ENCODE measurements at places on chromosomes 2 and 18. TPM values are rescaled to one million over a fixed set of nuclear protein-coding genes. Genes with fewer than 3 reads are reported as not detected.

GRCh38 chr18:77133835-77134496, 1.4 kb upstream of the MBP start:
- DNase-seq: no peak

LHCGR gene
- not detected for total RNA-seq

LRP1B gene
- 0.03 TPM for total RNA-seq

EML6 gene
- total RNA-seq: 1.8 TPM

DNA sequence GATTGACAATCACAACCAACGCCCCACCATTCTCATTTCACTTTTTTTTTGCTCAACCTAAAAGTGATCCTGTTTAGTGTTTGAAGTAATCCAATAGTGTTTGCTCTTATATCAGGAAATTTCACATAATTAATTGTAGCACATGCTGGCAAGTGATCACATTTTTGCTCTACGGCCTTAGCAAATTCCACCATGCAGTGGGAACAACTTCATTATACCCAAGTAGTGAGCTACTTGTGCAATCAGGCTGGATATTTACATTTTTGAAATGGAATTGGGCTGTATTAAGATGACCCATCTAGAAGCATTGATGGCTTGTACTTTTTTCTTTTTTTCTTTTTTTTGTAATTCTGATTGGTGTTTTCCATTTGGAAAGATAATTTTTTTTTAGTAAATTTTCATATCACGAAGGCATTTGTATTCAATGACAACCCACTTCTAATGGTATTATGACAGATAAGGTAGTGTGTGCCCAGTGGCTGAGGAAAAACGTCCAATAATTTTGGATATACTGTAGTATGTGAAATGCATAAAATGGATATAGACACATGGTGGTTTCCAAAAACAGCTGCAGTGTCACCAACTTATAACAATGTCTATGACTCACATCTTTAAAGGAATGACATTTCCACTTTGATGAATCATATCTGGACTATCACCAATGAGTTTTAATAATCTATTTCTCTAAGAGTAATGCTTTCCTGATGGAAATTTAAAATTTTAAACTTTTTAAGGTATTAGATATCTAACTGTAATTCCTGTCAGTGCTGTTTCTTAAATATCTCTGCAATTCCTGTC, 130.6 kb downstream of the COL6A3 start:
- peak; percentile 32 for DNase-seq

SERPINB4 gene
- total RNA-seq: not detected

DSG4 gene
- total RNA-seq: not detected

GRCh38 chr18:14945984-14946383, 198.0 kb downstream of the ANKRD30B start:
- no peak for DNase-seq

DNA sequence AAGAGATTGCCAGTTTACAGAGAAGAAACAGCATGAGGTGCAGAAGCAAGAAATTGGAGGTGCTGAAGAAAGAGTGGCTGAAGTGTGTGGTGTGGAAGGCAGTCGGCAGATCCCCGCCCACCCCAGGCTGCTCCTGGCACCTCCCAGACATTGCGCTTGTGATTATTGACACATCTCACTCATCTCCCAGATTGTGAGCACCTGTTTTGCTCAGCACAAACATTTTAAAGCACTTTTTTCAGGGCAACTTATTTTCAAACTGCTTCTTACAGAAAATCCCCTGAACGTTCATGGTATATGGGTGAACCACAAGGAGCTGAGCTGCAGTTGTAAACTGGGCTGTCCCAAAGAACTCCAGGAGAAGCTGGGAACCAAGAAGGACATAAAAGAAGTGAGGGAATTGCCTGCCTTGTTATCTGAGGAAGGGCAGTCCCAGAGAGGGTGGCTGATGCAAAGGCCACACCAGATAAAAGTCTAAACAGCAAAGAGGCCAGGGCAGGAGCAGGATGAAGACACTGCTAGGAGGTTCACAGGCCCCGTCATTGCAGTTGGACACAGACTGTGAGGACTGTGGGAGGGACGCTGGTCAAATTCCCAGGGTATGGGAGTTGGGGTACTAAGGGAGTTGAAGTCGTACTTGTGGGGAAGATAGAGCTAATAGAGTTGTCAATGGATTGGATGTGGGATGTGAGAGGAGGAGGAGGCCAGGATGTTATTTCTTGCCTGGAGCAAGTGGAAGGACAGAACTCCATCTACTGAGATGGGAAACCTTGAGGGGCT, 65.1 kb downstream of the INPP4A start:
- DNase-seq: no peak

ONECUT2 gene
- 0.03 TPM for total RNA-seq

DNA sequence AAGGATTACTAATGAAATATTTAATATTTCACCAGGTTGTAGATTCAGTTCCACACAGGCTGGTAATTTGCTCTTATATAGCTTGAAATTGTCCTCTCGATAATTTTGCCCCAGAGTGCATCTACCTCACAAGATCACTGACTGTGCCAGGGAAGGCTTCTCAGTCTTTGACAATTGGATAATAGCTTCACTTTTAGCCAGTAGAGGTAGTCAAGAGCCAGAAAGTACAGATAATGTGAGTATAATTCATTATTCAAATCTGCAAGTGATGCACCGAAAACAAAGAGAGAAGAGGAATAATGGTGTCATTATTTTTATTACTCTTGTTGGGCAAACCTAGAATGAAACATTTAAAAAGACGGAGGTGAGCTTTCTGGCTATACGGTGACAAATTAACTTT, 292.8 kb downstream of the EN1 start:
- no peak for DNase-seq

DNA sequence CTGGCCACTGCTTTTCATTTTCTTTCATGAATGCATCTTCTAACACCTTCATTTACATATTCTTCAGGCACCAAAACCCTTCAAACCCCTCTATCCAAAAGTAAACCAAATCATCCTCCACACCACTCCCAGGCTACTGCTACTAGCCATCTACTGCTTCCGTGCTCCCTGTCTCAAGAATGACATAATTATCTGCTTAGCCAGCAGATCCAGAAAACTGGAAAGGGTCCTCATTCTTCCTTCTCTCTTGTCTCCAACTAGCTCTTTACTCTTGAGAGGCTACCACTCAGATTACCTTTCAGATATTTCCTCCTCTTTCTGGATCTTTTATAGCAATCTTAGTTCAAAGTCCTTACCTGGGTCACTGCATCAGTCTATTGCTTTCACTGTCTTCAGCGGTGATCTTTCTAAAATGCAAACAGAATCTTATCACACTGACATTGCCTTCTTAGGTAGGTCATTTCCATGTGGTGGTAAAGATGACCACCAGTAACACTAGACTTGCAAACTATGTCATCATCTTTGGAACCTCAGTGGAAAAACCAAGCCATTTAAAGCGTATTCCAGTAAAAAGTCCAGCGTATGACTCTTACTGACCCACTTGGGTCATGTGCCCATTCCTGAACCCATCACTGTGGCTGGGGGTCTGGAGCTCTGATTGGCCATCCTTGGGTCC, 15.8 kb upstream of the NEDD4L start:
- no peak for DNase-seq

FIGN gene
- total RNA-seq: 0.43 TPM

DNA sequence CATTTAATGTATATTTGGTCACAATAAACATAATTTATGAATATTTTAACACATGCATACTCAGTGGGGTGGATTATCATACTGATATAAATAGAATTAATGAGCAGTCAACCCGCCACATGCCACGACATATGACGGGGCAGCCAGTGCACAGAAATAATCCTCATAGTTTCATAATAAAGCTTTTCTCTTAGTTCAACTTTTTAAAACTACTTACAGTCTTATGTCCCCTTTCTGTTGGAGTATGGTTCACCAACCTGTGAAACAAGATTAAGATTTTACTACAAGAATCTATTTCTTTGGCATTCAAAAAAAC, 75.6 kb upstream of the ETAA1 start:
- no peak for DNase-seq

DNA sequence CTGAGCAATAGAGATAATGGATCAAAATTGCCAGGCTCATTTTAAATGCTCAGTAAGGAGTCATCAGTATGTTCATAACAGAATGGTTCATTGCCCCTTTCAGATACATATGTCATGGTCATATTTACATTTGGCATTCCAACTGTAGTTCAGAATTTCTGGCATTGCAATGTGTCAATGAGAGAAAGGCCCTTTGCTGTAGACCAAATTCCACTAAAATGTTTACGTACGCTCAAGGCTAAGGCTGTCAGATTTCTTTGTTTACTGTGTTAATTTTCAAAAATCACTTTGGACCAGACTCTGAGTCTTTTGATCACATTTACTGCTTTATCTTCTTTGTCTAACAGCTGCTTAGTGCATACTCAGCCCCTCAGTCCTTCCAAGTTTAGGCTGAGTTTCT, 213.5 kb downstream of the PIK3C3 start:
- DNase-seq: no peak

GRCh38 chr2:108787216-108787541, 608 bp downstream of the CCDC138 start:
- DNase-seq: no peak

ERFE gene
- 13.1 TPM for total RNA-seq

- DNase-seq: no peak
These were observed 30.9 kb downstream of the TMEM182 start for GRCh38 chr2:102792568-102793208.

DNA sequence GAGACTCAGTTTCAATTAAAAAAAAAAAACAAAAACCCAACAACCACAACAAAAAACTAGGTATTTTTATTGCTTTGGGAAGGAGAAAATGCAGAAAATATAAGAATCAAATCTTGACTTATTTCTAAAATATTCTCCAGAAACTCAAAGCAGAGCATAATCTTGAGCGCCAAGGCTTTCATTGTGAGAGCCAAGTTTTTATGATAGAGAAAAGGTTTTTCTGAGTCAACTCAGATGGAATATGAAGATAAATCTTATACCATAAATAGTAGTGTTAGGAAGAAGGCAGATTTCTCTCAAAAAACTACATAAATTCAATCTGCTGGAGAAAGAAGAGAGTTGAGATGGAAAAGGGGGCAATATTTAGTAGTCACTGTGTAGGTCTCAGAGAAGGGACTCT, 121.2 kb upstream of the OSR1 start:
- DNase-seq: no peak

GRCh38 chr2:228699888-228700287, 518.4 kb upstream of the SPHKAP start:
- DNase-seq: no peak

CYP27C1 gene
- 1.4 TPM for total RNA-seq

- no peak for DNase-seq
These were observed 26.7 kb downstream of the AGPS start for GRCh38 chr2:177419274-177419673.

GRCh38 chr2:205720451-205720902, 38.2 kb downstream of the NRP2 start:
- DNase-seq: no peak

SKOR2 gene
- total RNA-seq: not detected

BIRC6 gene
- total RNA-seq: 54.2 TPM

ITGB6 gene
- 0.33 TPM for total RNA-seq

GRCh38 chr18:3264362-3264761, 2.4 kb downstream of the MYL12B start:
- DNase-seq: peak; percentile 40

GRCh38 chr2:134368009-134368817, 114.3 kb downstream of the MGAT5 start:
- peak; percentile 82 for DNase-seq

CHST10 gene
- 18.0 TPM for total RNA-seq

GRCh38 chr2:175805442-175806124, 196.5 kb downstream of the LNPK start:
- peak; percentile 39 for DNase-seq

DNA sequence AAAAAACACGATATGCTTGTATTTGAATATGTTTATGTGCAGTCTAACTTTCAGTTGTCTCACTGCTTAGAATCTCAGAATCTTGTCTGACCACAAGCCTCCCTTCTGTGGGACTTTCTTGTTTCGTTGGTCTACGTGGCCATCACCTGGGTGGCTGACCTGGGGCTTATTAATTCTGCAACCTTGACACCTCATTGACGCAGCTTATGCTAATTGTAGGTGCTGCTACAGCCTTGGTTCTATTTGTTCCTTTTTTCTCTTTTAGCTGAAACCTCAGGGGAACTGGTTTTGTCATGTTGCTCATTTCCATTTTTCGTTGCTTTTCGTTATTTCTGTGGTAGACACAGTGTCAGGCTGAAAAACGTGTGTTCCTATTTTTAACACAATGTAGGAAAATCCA, 273.7 kb downstream of the SLC4A3 start:
- no peak for DNase-seq

GRCh38 chr18:51479736-51480135, 282.3 kb upstream of the MEX3C start:
- DNase-seq: no peak

GRCh38 chr2:237956402-237956736, 10.4 kb upstream of the UBE2F start:
- DNase-seq: no peak

DNA sequence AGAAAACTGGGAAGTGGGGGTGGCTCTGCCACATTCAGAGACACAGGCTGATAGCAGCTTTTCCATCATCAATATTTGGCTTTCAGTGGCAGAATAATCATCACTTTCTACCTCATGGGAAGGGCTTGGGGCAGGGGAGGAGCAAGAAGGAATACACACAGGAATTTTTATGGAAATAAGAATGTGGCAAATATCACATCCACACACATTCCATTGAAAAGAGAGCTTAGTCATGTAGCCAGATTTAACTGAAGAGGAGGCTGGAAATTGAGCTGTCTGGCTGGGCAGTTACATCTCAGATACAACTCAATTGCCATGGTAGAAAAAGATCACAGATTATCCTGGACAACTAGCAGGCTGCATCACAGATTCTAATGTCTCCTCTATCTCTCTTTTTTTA, 1474.0 kb upstream of the ACVR2A start:
- peak; percentile 26 for DNase-seq

- peak; percentile 61 for DNase-seq
These were observed 60.0 kb upstream of the DTNA start for GRCh38 chr18:34650121-34650545.

DNA sequence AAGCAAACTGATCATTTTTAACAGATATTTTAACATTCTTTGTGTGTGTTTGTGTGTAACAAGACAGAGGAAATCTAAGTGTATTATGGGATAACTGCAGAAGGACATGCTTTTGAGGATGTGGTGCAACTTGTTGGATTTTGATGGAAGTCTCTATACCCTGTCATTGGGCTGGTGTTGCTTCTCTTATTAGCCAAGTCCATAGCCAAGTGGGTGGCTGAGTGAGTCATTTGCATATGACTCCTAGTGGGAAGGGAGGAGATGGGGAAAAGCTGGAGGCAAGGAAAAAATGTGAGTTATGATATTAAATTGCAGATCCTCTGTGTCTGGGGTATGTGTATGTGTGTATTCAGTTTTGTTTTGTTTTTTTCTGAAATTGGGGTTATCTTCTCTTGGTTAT, 879.9 kb downstream of the DCC start:
- DNase-seq: peak; percentile 45

- DNase-seq: no peak
These were observed 512.9 kb upstream of the ACVR2A start for GRCh38 chr2:147331790-147332419.

NGEF gene
- total RNA-seq: 2.7 TPM

- no peak for DNase-seq
These were observed 11.3 kb downstream of the PCARE start for GRCh38 chr2:29063056-29063455.

PPP1R1C gene
- not detected for total RNA-seq

GRCh38 chr2:28202719-28203118, 189.9 kb upstream of the FOSL2 start:
- DNase-seq: no peak

C2orf78 gene
- total RNA-seq: not detected

PRKD3 gene
- 32.4 TPM for total RNA-seq

Measured in HT1080 (cell line).